ENCODE measurements at places on chromosomes 4 and X.

DNA sequence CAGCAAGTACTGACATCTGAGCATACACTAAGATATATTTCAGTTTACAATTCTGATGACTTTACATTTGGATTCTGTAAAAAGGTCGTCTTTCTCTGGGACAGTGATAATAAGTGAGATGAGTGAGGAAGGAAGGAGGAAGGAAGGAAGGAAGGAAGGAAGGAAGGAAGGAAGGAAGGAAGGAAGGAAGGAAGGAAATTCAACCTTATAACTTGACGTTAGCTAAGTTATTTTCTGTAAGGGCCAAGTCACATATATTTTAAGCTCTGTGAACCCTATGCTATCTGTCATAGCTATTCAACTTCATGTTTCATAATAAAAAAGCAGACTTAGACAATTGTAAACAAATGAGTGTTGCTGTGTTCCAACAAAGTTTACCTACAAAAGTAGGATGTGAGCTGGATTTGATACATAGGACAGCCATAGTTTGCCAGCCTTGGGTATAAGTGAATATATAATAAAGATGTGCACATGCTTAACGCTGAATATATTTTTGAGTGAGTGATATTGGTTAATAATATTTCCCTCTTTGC is 753.0 kb upstream of the NDST4 start:
- no peak for DNase-seq

DNA sequence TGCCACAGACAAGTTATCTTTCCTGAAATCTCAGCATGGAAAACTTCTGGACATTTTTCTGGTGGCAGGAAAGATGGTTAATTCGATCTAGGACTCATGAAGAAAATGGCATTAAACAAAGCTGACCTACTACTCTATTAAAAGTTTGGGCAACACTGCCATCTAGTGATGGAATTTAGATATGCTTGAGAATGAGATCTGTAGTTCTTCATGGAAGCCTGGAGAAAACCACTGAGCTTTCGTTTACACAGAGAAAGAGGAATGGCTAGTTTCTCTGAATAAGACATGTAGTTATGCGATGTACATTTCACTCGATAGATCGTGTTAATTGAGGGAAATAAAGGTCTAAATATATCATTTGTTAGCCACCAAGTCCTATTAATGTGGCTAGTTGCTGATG is 51.7 kb upstream of the CHRDL1 start:
- DNase-seq, result peak; percentile 77

GRCh38 chr4:54540931-54541330 is 116.8 kb upstream of the KIT start:
- no peak for DNase-seq

DNA sequence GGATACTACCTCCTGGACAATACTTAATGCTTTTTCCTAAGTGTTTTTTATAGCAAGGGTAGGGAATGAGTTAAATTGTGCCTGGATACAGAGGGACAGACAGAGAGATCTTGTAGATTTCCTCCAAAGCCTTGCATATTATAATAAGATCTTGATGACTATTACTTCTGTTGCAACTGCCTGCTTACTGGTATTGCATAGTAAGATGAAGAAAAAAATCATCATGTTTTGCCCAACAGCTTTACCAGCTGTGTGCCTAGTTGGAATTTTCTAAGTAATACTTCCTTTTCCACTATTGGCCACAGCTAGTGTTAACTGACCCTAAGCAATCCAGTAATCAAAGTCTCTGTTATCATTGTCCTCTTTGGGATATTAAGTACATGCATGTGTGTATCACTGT is 139.0 kb downstream of the DCK start:
- DNase-seq, result peak; percentile 13

DNA sequence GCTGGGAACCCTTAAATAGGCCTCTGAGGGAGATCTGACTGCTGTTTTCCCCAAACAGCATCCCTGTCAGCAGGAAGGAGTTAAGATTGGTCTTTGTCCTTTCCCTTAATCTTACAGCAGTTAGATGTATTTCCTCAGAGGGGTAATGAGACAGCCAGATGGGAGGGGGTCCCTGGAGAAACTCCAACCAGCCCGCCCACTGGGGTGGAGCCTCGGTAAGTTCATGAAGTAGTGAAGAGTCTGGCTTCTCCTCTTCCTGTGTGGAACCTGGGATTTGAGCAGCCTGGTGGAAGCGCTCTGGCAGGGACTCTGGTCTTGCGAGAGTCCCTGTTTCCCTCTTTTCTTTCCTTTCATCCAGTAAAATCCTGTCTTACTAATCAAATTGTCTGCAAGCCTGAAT is 330.0 kb downstream of the TLL1 start:
- no peak for DNase-seq

DNA sequence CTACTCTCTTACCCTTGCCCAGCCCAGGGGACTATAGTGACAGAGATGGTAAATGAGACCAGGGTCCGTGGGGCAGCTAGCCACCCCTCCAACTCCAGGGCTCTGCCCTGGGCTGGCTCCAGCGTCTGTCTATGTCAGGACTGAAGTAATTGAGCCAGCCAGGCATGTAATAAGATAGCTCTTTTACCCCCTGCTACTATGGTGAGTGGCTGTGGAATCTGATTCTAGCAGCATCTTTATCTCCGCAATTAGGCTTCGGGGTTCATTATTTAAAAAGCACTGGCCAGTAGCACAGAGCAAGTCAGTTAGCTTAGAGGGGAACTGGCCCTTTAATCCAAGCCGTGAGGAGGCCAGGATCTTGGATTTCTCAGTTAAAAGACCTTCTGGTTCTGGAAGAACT is 123.3 kb upstream of the RAI2 start:
- no peak for DNase-seq

DNA sequence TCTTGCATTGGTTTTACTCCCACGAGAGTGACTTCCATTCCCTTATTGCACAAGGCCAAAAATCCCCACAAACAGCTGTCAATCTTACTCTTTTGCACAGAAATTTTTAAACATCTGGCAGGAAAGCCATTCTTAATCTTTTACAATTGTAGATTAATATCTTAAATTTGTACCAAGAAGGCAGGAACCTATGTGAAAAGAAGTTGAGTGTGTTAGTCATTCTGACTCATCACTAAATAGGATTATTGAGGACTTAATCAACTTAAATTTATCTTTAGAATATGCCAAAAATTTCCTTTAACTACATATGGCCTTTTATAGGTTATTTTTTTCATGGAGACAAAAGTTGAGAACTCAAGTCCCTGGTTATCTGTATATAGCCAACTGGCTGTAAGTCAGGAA is 49.0 kb upstream of the VEGFC start:
- peak; percentile 64 for DNase-seq

DNA sequence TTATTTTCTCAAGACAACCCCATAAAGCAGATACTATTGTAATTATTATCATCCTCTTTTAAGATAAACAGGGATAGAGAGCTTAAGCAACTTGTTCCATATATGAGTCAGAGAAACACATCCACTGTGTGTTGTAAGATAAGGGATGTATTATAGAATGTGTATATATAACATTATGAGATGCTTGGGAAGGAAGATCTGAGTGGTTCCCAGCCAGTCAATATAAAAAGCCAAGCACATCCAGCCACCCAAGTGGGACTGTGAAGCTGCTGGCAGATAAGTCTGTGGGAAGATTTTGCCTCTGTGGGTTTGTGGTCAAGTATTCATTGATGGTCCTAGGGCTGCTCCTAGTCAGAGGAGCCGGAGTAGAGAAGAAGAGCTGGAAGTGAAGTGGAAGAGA is 16.5 kb upstream of the BMPR1B start:
- DNase-seq, result no peak

DNA sequence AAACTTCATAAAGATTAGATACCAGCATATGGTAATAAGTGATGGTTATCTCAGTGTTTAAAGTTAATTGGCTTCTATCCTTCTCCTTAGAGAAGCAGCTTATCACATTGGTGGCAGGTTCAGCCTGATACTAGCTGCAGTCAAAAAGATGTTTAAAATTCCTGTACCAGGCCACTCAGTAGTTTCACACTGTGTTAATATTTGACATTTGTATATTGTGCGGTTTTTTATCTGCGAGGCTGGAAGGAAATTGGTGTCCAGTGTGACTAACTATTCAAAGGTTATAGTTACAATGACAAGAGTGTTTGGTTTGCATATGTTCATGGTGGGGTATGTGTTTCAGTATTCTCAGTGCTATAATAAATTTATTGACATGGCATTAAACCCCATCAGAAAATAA is 27.5 kb upstream of the TBC1D8B start:
- no peak for DNase-seq

GRCh38 chrX:28876408-28876807 is 289.2 kb downstream of the IL1RAPL1 start:
- DNase-seq, result no peak

GRCh38 chr4:158527516-158527915 is 5.8 kb downstream of the RXFP1 start:
- DNase-seq, result no peak

GRCh38 chrX:35380808-35381700 is 417.1 kb upstream of the MAGEB16 start:
- no peak for DNase-seq

GRCh38 chrX:18971506-18971905 is 12.4 kb downstream of the PHKA2 start:
- DNase-seq, result no peak

- DNase-seq, result no peak
Observed at GRCh38 chr4:169716677-169717076, 41.1 kb downstream of the HPF1 start.

DNA sequence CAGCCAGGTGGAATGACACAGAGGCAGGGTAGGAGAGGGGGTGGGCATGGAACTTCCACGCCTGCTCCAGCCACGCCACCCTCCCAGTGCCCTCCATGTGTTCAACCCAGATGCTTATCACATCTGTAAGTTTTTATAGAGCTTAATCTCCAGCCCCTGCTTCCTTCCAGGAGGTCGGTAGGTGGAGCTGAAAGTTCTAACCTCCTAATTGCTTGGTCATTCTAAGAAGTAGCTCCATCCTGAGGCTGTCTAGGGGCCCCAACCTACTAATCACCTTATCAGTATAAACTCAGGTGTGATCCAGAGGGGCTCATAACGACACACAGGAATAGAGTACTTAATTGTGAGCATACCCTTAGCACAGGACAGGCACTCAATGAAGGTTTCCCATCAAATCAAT is 18.3 kb downstream of the QDPR start:
- no peak for DNase-seq

DNA sequence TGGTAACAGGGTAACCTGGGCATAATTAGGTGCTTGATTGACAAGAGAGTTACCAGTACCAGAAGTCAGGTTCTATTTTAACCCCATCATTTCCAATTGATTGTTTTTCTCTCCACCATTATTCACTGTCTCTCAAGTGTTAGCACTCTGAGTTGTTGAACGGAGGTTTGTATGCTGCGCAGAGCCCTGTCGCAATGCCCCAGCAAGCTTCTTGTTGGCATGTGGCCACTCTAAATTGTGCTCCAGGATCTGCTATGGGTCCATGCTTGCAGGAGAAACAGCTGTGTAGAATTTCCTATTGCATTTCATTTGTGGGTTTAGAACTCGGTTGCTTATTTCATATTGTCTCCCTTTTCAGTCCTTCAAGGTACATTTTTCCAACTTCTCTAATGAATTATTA is 98.2 kb downstream of the KLHL8 start:
- no peak for DNase-seq

DNA sequence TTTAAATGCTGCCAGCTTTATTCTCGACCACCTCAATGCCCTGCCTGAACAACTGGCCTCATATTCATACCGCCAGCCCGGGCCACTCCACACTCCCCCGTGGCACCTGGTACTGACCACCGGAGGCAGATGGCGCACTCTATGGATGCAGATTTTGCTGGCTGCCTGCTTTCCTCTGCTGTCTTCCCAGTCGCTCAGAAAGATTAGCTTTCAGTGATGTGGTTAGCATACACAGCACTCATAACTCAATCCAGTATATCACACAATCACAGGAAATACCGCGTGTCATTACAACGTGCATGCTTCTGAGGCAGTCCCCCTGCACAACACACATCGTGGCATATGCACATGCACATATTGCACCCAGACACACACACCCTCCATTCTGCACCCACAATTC is 147.2 kb upstream of the BCOR start:
- peak; percentile 7 for DNase-seq

- no peak for DNase-seq
Observed at GRCh38 chrX:97315939-97316338, 432.2 kb downstream of the RPA4 start.

DNA sequence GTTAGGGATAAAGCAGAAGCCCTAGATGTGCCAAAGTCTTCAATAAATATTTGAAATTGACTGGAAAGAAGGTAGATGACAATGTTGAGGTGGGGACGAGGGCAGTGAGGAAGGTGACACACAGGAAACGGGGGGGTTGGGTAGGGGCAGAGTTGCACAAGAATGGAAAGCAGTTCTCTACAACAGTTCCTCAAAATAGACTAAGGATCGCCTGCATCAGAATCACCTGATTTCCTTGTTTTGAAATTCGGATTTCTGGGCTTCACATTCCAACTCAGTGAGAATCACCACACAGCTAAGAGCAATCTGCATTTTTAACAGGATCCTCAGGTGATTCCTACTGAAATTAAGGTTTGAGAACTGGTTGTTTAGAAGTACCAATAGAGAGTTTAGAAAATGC is 70.6 kb downstream of the ARFIP1 start:
- DNase-seq, result peak; percentile 30

- DNase-seq, result peak; percentile 15
Observed at GRCh38 chrX:36908801-36909675, 99.1 kb upstream of the FAM47C start.

DNA sequence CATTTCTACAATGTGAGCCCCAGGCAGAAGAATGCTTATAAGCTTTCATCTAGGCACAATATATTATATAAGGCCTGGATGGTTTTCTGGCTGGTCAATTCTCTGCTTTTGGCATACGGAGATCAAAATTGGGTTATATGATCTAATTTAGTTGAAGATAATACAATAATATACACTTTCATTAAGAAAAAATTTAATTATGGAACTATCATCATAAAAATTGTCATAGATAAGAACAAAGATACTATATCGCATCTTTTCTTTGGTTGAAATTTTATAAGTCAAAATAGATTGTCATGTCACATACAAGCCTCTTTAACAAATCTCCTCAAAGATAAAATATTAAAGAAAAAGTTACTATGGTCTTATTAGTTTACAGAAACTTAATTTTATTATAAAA is 17.1 kb downstream of the DMD start:
- DNase-seq, result no peak

Measured in foreskin fibroblast (primary cell).